ENCODE measurements at places on chromosomes 5 and 9.

DNA sequence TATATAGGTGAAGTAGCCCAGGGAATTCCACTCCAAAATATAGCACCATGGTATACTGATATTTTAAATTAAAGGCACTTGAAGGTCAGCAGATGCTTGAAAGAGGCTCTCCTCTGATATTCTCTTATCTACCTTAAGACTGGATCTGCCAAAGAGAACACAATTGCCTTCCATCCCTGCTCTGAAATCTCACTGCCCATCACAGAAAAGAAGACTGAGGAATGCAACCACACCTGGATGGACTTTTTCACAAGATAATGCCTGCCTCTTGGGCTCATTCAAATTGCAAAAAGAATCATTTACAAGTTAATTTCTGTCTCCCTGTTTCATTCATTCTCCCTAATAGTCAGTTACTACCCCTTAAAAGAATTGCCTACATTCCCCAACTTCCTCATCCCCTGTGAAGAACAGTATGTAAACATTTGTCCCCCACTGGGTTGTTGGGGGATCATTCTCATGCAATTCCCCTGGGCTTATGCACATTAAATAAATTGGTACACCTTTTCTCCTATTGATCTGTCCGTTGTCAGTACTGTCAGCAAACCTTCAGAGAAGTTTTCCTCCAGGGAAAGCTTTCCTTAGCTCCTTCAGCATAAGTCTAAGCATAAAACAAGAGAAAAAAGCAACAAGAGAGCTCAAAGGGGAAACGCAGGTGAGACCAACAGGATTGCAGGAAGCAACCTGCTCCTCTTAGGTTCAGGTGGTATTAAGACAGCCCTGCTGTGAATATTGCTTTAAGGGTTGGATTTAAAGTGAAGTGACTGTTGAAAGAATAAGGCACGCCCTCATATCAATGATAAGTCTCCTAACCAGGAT is 171.4 kb upstream of the SLC30A5 start:
- no peak for DNase-seq

DNA sequence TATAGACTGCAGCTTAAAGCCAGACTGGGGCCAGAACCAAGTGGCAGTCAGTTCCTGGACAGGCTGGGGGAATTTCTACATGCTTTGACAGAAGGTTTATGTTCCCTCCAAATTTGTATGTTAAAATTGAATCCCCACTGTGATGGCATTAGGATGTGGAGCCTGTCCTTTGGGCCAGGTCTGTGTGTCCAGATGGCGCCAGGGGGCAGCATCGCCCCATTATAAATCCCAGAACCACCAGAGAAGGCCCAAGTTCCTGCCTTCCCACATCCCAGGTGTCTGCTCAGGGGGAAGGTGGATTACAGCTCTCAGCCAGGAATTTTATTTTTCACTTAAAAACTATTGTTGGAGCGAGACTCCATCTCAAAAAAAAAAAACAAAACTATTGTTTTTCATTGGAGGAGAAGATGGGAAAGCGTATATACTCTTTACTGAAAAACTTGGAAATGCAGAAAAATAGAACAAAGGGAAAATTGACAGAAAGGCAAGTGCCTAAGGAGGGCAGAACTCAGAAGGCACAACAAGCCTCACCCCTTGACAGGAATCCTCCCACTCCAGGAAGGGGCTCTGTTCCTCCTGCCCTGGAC is 5.0 kb downstream of the IL3 start:
- no peak for DNase-seq

DNA sequence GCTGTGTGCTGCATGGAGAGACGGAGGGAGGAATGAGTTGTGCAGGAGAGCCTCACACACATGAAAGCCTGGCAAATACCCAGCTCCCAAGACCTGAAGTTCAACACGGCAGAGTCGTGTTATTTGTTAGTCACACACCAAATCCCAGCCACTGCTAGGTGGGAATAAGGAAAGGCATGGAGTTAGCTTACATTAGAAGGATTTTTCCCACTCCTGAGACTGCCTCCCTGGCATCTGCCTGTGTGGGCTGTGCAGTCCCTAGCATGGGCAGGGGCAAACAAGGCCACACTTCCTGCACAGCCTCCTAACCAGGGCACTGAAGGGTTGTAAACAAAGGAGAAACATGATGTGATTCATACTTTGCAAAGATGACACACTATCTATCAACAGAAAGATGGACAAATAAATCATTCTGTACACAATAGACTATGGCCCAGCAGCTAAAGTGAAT is 306.8 kb downstream of the SPOCK1 start:
- DNase-seq, result no peak

DNA sequence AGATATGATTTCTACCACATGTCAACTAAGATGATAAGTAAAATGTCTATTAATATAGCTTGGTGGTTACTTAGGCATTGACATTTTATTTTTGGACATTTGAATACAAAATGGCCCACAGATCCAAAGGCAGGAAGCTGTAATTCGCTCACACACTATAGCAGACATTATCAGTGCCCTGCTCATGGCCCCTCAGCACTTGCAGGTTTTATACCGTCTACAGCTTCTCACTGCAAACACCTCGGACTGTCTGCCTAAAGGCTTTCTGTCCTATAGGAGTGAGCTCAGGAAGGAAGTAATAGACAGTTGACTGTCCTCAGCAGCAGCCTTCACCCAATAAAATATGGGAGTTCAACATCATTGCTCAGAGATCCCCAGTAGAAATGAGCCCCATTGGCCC is 140.8 kb upstream of the RASA1 start:
- DNase-seq, result no peak
